ENCODE measurements at places on chromosomes 3 and 15.

DNA sequence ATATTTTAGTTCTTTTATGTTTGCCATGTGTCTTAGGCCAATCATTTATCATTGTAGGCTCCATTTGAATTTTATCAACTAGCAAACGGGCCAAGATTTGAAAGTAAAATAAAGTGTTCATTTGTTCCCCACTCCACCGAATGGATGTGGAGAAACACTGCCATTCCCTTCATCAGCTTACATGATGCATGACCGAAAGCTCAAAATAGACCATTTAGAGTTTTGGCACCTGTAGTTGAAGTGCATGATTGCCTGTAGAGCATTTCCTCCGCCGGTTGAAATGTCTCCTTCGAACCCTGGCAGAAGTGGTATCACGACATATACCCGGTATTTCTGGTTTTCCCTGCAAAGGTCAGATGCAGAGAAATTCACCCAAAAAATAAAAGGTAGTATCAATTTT is 165.6 kb downstream of the PLD1 start:
- DNase-seq = no peak

DNA sequence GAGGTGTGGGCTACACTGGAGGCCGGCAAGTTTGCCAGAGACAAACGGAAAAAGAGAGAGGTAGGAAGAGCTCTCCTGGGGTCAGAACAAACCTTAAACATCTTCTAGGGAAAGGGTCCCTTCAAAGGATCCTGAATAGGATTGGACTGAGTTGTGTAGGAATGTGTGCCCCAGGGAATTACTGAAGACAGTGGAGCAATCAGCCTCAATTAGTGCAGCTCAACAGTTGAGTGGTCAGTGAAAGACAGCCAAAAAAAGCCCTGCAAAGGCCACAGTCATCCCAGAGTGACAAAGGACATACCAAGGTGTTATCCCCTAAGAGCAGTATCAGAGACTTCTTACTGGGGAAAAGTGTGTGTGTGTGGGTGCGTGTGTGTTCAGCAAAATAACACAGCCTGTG is 70.3 kb downstream of the NUP210 start:
- no peak for DNase-seq

GRCh38 chr15:70374096-70374495 is 276.4 kb upstream of the TLE3 start:
- no peak for DNase-seq

DNA sequence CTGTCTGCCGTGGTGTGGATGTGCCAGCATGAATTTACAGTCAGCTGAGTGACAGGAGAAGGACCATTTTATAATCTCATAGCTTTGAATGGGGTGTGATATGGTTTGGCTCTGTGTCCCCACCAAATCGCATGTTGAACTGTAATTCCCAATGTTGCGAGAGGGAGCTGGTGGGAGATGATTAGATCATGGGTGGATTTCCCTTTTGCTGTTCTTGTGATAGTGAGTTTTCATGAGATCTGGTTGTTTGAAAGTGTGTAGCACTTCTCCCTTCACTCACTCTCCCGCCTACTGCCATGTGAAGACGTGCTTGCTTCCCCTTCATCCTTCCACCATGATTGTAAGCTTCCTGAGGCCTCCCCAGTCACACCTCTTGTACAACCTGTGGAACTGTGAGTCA is 111.9 kb upstream of the CHD2 start:
- DNase-seq = no peak

- no peak for DNase-seq
Observed at GRCh38 chr15:38623744-38624143, 59.1 kb upstream of the RASGRP1 start.

DNA sequence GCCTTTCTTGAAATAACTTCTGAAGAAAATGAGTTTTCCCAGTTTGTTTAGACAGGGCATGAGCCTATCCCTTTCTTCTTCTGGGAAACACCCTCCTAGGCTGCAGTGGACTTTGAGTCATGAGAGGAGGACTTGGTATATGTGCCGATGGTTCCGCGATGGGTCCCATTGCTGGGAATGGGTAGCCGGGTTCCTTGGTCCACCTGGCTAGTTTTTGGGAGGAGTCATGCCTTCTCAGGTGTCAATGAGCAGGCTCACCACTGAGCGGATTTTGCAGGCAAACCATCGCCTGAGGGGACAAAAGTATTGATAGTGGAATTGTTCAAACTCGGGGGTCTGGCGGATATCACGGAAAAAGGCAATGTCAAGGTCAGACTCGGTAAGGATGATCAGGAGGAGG is 46.8 kb downstream of the WDR76 start:
- no peak for DNase-seq
